Stimulated activated CD4-positive, alpha-beta T cell treated with anti-CD3 and anti-CD28 coated beads, TNF-alpha, amount 100 ng/mL, for 24 hours (primary cell): ENCODE measurements at places on chromosomes 1 and 21.

GRCh38 chr1:230643908-230644307 lies 1.6 kb downstream of the COG2 start:
- DNase-seq = no peak

GRCh38 chr1:95650631-95651030 lies 416.6 kb downstream of the RWDD3 start:
- DNase-seq = no peak

DNA sequence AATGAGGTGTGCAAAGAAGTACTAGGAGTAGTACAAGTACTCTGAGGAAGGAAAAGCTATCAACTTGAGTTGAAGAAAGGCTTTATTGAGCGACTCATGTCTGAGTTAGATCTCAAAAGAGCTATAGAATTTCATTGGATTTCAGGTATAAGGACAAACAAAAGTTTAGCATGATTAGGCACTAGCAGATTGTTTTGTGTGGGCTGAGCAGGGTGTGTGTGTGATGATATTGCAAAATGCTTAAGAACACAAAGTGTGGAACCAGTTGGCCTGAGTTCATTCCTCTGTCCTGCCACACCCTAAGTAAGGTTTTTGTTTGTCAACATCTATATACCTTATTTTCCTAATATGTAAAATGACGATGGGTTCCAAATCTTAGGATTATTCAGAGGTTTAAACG lies 158.9 kb downstream of the KCNK2 start:
- DNase-seq = no peak

- no peak for DNase-seq
Measured at GRCh38 chr1:204094856-204095634, 22.1 kb downstream of the SOX13 start.

- no peak for DNase-seq
Measured at GRCh38 chr1:77796695-77797405, 17.4 kb downstream of the MIGA1 start.

DNA sequence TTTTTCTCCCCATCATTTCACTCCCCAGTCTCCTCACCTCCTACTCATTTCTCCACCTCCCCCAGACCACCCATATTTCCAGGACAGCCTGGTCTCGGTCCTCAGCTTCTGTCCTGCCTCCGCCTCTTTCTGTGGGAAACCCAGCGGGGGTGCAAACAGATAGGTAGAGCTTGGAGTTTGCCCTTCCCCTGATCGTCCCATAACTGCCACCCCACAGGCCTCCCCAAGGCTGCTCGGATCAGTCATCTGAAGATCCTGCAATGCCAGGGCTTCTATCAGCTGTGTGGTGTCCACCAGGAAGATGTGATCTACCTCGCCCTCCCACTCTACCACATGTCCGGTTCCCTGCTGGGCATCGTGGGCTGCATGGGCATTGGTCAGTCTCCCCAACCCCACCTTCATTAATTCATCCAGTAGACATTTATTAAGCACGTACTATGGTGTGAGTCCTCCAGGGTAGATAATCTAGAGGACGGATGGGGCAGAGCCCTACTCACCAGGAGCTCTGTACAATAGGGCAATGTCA lies 1.7 kb downstream of the SLC27A3 start:
- DNase-seq = no peak

- no peak for DNase-seq
Measured at GRCh38 chr1:4963251-4963650, 308.8 kb downstream of the AJAP1 start.

DNA sequence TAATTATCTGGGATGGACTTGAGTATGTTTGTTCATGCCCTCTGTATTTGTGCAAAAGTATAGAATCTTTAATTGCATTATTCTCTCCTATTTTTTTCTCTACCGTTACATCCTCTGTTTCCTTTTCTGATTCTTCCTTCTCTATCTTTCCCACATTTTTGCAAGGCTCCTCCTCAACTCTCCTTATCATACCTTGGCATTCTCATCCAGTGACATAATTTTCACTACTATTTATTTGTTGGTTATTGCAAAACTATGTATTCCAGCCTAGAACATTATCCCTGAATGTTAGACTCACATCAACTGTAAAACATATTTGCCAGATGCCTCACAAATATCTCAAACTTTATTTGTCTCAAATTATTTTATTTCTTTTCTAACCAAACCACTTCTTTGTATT lies 381.9 kb downstream of the COL11A1 start:
- no peak for DNase-seq

- DNase-seq = no peak
Measured at GRCh38 chr1:24297852-24298232, 21.3 kb upstream of the GRHL3 start.

- DNase-seq = no peak
Measured at GRCh38 chr1:41795205-41795762, 123.4 kb downstream of the HIVEP3 start.

GRCh38 chr1:65431111-65431705 lies 10.7 kb downstream of the LEPR start:
- DNase-seq = no peak

GRCh38 chr1:95512925-95513324 lies 278.9 kb downstream of the RWDD3 start:
- no peak for DNase-seq

GRCh38 chr21:38915546-38915945 lies 109.8 kb downstream of the ETS2 start:
- no peak for DNase-seq

DNA sequence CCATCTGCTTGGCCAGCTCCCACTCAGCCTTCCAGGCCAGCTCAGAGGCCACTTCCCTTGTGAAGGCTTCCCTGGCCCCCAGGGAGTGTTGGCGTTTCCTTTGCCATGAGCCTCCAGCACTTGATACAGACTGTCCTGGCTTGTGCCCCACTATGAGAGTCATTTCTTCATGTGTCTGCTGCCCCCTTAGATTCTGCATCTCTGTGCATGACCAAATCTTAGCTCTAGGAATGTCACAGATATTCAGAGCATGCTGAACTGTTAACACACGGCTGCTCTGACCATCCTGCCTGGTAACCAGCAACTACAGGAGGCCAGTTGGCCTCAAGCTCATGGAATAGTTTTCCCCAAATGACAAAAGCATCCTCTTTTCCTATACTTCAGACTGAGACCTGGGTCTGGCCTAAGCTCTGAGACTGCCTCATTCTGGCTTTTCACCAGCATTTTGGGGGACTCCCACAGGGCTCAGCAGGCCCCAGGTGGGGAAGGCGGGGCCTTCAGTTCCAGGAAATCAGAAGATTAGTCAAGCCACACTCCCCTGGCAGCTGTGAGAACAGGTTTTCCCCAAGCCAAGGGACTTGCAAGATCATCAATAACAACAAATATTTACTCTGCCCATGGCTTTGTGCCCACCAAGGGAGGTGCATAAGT lies 182.6 kb upstream of the EDN2 start:
- peak; percentile 57 for DNase-seq

DNA sequence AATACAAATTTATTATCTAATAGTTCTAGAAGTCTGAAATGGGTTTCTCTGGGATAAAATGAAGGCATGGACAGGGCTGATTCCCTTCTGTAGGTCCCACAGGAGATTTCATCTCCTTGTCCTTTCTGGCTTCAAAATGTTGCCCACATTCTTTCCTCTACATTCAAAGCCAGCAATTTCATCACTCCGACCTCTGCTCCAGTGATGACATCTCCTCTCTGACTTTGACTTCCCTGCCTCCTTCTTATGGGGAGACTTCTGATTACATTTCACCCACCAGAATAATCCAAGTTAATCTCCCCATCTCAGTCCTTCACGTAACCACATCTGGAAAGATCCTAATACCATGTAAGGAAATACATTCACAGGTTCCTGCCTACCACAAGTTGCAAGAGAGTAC lies 358.0 kb upstream of the C1orf87 start:
- DNase-seq = no peak

DNA sequence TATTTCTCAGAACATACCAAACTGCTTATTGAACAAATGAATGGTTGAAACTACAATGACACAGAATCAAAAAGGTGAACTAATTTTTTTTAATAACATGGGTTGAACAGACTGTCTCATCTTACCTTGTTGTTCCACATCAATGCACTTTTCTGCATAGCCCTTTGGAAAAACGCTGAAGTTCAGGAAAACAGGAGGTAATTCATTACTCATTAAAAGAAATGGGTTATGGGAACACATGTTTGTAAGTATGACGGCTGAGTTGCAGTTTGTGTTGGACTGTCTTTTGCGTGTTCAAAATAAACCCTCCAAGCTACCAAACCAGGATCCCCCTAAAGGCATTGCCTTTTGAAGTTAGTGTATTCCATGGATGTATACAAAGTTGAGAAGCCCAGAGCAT lies 514.9 kb upstream of the PKN2 start:
- DNase-seq = no peak

- no peak for DNase-seq
Measured at GRCh38 chr1:193211539-193211938, 25.1 kb upstream of the B3GALT2 start.

- DNase-seq = no peak
Measured at GRCh38 chr1:19349999-19350398, 37.9 kb downstream of the SLC66A1 start.

- DNase-seq = no peak
Measured at GRCh38 chr21:34864370-34865149, 184.5 kb downstream of the RUNX1 start.

DNA sequence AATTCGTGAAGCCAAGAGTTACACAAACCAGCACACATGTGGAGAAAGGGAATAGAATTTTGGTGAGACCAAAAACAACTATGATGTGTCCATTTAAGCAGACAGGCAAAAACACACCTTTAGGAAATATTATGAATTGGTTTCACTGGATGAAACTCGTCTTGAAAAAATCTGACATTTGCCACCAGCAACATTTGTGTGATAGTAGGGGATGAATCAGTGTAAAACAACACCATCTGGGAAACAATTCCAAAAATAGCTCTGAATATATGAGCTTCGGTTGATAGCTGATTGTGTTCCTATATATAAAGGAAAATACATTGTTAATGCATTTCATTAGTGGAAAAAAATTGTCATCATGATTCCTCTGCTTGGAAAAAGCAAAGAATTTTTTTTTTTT lies 327.8 kb downstream of the PAPPA2 start:
- no peak for DNase-seq

DNA sequence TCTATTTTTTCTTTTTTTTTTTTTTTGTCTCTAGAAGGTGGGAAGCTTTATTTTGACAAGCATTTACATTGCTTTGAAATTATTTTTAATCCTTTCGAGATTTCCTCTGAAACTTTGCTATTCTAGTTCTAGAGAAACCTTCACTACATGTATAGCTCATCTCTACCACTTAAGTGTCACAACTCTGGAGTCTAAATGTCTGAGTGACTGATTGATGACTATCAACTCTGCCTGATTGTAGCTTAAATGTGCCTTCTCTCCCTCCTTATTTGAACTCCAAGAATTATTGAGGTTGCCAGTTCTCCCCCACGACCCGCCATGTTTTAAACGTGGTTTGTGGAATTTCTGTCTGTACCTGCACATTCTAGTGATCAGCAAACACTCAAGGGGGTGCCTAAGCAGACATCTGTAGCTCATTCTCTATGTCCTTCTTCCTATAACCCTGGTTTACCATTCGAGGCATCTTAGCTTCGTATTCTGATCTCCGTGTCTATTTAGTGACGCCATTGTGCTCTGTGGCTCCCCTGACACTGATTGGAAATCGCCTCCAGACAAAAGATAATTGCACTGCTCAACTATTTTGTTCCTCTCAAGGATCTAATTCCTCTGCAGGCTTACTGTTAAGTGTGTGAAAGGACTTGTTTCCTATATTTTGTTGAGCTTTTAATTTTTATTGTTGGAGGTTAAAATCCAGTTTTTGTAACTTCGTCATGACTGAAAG lies 1570.6 kb downstream of the BRINP3 start:
- DNase-seq = no peak

- no peak for DNase-seq
Measured at GRCh38 chr21:18495523-18495922, 91.9 kb upstream of the TMPRSS15 start.

GRCh38 chr1:46301808-46302640 lies 1.4 kb downstream of the LRRC41 start:
- DNase-seq = peak; percentile 55

DNA sequence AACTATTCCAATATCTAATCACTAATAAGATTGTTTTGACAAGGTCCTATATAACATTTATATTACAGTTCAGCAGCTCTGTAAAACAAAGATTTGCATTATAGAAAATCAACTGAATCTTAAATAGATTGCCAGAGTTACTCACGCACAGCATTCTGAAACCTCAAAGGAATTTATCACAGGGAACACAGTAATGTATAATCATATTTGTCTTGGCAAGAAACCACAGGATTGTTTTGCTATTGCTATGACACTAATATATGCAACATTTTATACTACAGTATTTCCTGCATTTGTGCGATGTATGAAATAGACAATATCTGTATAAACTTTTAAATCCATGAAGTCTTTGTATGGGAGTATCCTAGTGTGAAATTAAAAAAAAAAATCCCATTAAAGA lies 101.4 kb downstream of the PLPPR5 start:
- DNase-seq = no peak

DNA sequence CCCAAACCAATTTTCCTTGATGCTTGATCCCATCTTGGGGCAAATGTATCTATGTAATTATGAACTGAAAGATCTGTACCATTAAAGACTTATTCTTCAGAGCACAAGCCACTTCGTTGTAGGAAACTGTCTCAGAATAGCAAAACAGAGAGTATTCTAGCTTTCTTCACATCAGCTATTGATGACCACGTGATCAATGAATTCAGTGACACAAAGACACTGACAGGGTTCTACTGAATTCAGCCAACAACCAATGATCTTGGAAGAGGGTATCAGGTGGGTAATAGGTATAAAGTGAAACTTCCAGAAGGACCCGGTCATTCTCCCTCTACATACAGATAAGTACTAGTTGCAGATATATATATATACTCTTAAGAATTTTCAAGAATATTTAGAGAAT lies 33.8 kb upstream of the SERTAD4 start:
- no peak for DNase-seq

DNA sequence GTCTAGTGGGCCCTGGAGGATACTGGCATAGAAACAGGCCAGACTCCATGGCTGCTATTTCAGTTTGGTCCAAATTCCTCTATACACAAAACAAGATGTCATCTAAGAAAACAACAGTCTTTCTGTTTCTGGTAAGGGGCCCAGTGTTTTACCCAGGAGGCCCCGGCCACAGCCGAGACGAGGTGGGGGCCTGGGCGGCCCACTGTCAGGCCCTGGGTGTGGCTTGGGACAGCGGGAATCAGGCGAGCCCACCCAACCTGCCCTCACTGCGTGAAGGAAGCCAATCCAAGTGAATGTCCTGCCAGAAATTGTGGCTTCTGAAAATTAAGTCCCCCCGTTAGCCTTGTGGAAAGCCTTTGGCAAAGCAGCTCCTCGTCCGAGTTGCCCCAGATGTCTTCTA lies 31.2 kb upstream of the GPR153 start:
- no peak for DNase-seq

- DNase-seq = no peak
Measured at GRCh38 chr21:18023157-18023556, 204.0 kb upstream of the C21orf91 start.

DNA sequence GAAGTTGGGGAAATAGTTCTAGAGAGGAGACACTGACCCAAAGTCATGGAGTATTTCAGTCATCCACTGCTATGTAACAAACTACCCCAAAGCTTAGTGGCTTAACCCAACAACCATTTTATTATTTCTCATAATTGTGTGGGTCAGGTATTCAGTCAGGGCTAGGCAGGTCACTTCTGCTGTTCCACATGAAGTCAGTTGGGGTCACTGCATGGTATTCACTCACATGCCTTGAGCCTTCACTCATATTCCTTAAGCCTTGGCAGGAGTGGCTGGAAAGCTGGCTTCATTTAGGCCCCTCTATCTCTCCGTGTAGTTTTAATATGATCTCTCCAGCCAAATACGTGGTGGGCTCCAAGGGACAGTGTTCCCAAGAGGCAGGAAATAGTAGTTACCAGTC lies 17.5 kb upstream of the RNF11 start:
- DNase-seq = no peak
